ENCODE measurements at places on chromosomes 6 and 20. TPM values are rescaled to one million over a fixed set of nuclear protein-coding genes. Genes with fewer than 3 reads are reported as not detected.

DNA sequence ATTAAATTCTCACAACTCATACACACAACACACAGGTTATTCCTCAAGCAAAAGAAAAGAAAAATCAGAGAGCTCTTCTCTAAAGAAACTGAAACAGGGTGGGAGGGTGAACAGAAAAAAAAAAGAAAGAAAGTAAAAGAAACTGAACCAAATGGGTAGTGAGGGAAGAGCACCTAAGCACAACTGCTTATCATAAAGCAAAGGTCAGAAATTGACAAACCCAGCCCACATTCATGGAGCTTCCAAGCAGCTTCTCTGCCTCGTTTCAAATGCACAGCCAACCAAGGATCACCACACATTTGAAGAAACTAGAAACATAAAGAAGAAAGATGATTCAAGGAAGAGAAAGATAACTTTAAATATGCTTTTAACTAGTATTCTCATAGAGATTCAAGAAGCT lies 90.5 kb downstream of the RNGTT start:
- no peak for DNase-seq

The SLC17A2 gene
- total RNA-seq: not detected

- no peak for DNase-seq
Observed at GRCh38 chr20:58007947-58008346, 220.5 kb downstream of the ANKRD60 start.

The ANKEF1 gene
- 8.3 TPM for total RNA-seq

- DNase-seq: peak; percentile 40
Observed at GRCh38 chr6:95923518-95923917, 92.3 kb upstream of the FUT9 start.

DNA sequence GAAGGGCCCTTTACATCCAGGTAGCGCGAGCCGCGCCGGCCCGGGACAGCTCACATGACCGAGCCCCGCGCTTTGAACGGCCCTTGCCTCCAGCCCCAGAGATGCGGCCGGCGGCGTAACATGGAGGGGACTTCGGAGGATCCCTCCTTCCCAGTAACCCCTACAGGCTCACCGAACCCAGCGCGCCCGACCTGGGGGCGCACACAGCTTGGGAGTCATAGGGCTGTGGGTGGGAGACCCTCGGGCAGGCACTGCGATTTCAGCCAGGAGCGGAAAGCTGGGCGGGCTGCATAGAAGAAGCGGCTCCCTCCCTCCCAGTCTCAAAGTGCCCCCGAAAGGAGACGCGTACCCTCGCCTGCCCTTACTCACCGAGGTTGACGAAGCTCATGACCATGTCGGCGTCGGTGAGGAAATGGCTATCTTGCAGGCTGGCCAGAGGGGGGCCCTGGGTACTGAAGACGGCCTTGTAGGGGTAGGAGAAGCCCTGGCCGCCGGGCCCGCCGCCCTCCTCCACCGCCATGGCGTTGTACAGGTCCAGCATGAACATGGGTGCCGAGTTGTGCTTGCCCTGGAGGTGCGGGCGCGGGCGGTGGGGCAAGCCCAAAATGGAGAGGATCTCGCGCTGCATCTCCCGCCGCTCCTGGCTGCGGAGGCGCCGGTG lies 975 bp downstream of the BMP7 start:
- DNase-seq: peak; percentile 70

- no peak for DNase-seq
Observed at GRCh38 chr6:82353848-82354247, 9.8 kb upstream of the TPBG start.

DNA sequence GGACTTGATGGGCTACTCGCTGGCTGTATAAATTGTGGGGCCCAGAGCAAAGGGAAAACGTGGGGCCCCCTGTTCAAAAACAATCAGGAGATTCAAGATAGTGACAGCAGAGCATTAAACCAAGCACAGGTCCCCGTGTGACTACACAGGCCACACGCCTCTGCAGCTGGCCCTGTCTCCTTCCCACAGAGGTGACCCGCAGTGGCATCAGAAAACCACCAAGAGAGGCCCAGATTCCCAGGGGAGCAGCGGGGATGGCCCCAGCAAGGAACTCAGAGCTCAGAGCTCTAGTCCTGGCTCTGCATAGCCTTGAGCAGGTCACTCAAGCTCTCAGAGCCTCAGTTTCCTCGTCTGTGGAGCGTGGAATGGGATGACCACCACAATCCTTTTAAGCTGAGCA lies 57.6 kb downstream of the CPNE5 start:
- DNase-seq: no peak

DNA sequence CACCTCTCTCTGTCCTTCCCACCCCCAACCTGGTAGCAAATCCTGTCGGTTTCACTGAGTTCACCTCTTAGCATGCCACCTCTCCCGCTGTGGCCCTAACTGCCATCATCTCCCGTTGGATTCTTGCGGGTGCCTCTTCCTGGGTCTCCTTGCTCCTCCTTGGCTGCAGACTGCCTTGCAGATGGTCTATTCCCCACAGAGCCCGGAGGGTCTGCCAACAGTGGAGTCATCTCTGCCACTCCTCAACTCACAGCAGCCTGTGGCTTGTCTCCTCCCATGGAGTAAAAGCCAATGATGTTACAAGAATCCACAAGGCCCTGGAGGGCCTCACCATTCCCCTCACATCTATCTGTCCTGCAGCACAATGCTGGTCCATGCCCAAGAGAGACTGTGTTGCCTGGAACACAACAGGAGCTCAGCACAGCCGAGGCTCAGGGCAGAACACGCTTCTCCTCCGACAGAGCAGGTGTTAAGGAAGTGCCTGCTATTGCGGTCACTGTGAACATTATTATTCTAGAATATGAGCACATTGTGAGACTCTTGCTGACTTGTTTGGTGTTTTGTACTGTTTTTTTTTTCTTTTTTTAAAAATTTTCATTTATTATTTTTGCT lies 241.8 kb upstream of the SULF2 start:
- DNase-seq: no peak

DNA sequence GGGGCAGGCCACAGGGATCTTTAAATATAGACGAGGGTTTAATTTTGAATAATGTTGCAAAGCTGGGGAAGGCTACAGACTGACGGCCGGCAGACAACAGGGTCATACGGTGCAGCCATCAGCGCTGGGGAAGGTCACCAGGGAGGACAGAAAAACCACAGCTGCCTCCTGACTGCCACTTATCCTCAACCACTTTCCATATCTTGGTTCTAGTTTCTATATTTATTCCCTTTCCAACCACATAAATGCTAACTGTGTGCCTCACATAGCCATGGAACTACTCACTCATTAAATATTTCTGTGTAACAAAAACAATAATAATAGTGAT lies 85.7 kb upstream of the AGPAT4 start:
- DNase-seq: no peak

- DNase-seq: no peak
Observed at GRCh38 chr6:17347012-17347411, 46.4 kb upstream of the CAP2 start.

The TRIM10 gene
- not detected for total RNA-seq

The HLA-DRB5 gene
- total RNA-seq: 3.4 TPM

- no peak for DNase-seq
Observed at GRCh38 chr6:340186-340955, 48.1 kb downstream of the DUSP22 start.

DNA sequence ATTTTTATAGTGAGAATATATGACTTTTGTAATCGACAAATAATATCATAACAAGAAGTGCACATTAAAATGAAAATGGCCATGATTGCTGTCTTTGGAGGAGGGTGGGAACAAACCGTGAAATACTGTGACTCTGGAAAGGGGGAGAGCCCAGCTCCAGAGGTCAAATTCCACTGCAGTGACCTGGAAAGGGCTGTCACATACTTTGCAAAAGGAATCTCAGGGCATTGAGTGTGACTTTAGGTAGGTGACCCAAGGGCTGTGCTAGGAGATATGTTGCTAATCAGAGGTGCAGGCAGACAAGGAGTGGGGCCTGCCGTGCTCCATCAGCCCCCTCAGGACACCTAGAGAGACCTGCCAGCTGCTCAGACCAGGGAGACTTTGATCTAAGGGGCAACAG lies 28.1 kb upstream of the BMP7 start:
- peak; percentile 64 for DNase-seq

GRCh38 chr6:107360476-107360875 lies 98.9 kb downstream of the PDSS2 start:
- no peak for DNase-seq

DNA sequence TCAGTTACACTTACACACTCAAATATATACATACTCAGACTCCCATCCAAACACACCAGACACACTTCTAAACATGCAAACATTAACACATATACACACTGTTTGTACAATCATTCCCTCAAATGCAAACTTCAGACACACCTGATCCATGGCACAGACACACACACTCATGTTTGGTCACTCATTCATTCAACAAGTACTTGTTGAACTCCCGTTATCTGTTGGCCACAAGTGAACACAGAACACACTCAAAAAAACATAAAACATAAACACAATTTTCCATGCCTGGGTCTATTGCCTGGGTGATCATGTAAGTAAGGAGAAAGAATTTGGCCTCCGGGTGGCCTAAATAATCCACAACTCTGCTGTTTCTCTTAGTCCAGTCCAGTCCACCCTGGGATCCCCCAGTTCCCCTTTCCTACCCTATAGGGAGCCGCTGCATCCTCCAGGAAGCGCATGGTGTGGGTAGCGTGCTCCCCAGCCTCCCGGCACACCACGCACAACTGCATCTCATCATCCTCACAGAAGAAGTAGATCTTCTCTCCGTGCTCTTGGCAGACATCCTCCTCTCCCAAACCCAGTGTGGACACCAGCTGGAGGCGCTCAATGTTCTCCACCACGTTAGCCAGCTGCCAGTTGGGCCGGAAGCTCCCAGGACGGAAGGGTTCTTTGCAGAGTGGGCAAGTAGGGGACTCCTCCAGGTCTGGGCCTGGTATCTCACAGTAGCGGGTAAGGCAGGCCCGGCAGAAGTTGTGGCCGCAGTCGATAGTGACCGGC lies 815 bp downstream of the TRIM10 start:
- no peak for DNase-seq

DNA sequence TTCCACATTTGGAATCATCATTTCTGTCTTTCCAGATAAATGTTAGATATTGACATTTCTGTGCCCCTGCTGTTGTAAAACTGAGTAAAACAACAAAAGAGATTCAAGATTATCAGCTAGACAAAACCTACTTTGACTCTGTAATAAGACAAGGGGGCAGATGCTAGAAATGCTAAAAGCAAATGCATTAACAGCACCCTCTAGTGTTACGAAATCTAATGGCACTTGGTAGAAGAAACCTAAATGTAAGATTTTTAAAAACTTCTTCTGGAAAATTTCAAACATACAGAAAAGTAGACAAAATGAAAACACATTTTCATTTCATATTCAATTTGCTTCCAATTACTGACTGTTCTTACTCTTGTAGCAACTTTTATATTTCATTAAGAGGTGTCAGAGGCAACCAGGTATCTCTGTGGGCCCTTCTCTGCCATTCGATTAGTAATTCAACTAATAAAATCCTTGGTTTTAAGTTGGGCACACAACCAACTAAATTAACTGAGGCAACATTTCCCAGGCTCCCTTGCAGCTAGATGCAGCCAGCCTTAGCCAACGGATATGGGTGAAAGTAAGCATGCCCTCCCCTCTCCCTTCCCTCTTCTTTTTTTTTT lies 45.0 kb downstream of the SLC23A2 start:
- peak; percentile 74 for DNase-seq

The RAET1L gene
- not detected for total RNA-seq

- no peak for DNase-seq
Observed at GRCh38 chr6:39843305-39844020, 51.3 kb downstream of the DAAM2 start.

The CYP24A1 gene
- not detected for total RNA-seq

The C6orf15 gene
- not detected for total RNA-seq

- no peak for DNase-seq
Observed at GRCh38 chr6:169046483-169047192, 207.0 kb downstream of the THBS2 start.

- DNase-seq: no peak
Observed at GRCh38 chr20:4832469-4832868, 110.8 kb downstream of the PRND start.

DNA sequence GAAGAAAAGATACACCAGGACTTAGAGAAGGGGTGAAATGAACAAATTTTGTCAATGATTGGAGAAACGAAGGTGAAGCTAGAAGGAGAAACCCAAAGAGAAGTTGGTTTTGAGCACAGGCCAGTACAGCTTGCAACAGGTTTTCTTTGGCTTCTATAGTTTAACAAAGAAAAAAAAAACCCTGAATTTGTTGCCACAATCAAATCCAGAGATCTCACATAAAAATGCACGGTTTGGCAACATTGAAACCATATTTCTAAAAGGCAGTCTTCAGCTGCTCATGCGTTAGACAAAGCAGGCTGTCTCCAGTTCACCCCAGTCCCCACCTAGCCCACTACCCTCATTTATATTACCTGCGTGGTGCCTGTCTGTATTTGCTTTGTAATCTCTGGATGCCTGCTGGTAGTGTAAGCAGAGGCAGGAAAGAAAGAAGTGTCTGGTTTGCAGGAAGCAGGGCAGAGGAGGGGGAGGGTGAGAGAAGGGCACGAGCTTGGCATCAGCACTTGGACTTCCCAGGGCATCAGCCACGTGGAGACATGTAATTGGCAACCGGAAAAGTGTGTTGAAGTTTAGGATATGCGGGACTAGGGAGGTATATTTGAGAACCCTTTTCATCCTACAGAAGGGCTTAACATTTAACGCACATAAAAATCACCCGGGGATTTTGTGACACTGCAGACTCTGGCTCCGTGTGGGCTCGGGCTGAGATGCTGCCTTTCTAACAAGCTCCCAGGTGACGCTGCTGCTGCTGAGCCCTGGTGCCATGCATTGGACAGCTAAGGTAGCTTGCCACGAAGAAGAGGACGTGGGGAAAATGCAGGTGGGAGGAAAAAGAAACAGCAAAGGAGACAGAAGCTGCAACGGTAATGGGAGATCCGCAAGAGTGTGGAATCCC lies 14.4 kb downstream of the PFDN4 start:
- DNase-seq: no peak

DNA sequence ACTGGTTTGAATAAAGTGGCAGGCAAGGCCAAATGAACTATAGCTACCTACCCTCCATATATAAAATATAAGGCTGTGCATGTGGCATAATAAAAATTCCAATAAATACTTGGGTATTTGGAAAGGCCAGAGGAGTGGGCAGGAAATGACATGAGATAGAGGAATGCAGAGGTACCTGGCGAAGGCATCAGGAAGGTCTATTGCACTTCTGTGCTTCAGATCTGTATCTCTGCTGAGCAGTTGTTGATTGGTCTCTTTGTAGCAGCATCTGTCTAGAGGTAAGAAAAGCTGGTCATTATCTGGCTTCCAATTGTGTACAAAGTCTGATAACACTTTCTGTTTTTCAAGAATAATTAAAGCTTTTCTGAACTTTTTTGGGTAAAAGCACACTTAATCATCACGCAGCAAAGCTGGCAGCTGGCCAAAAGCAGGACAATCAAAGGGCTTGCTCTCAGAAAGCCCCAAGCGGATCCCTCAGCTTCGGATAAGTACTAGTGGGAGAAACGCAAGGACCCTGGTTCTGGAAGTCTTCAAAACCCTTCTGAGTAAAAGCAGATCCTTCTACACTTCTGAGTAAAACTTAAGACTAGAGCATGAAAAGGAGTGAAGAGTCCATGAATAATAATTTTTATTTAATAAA lies 120.1 kb upstream of the TCF21 start:
- no peak for DNase-seq

GRCh38 chr6:100464162-100464851 lies 414 bp downstream of the SIM1 start:
- peak; percentile 69 for DNase-seq

The TREML2 gene
- not detected for total RNA-seq

Data from neural progenitor cell (in vitro differentiated cells).